CD4-positive, alpha-beta T cell treated with Interferon alpha-2 for 1 hour (primary cell): ENCODE measurements at places on chromosomes 7 and 10.
A peak's percentile ranks its signal among the peaks of the same experiment; 100 is the strongest.

DNA sequence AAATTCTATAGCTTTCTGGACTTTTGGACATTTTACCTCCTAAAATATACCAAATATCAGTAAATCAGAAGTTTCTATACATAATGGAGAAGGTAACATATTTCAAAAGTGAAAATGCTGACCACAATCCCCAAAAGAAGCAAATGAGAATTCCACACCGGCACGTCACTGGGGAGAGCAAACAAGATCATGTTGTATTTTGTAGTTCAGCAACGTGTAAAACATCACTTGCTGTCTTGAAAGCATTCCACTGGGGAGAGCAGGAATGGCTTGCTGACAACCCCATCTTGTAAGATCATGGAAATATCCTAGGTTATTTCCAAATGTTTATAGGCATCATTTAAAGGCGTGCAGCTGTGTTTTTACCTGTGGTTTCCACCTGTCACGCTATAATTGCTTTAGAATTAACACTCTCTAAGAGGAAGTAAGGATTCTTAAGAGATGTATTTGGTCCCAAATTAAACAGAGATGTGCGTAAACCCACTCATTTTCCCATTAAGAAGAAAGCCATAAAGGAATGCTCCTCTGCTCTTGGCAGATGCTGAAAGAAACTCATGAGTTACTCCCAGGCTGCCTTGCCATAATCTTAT, 397.1 kb upstream of the POT1 start:
- no peak for DNase-seq

DNA sequence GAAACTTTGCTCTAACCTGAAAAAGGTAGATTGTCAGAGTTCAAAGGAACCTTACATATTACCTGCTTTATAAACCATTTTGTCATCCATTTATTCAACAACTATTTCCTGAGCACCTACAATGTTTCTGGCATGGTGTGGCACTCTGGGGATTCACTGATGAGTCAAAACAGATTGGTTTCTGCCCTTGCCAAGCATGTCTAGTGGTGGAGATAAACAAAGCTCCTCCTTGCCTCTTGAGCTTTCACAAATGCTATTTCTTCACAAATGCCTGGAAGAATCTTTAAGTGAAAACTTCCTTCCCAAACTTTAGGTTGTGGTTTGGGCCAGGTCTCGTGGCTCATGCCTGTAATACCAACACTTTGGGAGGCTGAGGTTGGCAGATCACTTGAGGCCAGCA, 85.1 kb upstream of the RELN start:
- no peak for DNase-seq

GRCh38 chr7:87918740-87919139, 15.3 kb upstream of the ADAM22 start:
- no peak for DNase-seq

DNA sequence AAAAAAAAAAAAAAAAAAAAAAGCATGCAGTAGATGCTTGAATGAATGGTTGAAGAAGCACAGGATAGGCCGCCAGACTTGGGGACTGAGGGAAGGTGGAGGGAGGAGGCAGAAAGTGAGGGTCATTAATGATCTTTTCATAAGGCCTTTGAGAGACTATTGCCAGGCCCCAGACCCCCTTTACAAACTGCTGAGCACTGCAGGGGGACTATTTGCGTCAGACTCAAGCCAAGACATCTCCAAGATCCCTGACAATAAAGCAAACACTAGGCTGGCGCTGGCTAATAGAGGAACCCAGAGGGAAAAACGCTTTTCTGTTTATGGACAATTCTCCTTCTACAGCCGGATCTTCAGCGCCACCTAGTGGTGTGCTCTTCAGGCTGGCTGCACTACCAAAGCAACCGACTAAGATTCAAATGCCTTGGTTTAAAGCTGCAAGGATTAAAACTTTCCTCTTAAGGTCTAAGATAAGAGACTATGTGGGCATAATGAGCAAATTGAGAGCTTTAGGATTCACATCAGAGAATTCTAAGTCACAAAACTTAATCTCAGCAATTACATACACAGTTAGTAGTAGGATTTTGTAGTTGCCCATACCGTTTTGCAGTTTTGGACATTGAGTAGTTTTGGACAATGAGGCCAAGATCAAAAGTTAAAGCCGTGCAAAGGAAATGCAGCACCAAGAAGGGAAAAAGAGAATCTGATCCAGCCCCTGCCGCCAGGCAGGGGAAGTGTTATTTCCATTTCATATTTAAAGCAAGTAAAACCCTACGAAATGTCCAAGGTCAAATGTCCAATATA, 17.9 kb upstream of the AGK start:
- DNase-seq = peak; percentile 42
